ENCODE measurements at places on chromosomes 13 and 19.

- DNase-seq: no peak
These were observed 5.8 kb downstream of the CD320 start for GRCh38 chr19:8302357-8302691.

- no peak for DNase-seq
These were observed 507 bp upstream of the LCP1 start for GRCh38 chr13:46182491-46182877.

GRCh38 chr19:53086949-53087348, 16.3 kb downstream of the ZNF160 start:
- no peak for DNase-seq

- DNase-seq: no peak
These were observed 505 bp upstream of the SHKBP1 start for GRCh38 chr19:40576151-40576584.

DNA sequence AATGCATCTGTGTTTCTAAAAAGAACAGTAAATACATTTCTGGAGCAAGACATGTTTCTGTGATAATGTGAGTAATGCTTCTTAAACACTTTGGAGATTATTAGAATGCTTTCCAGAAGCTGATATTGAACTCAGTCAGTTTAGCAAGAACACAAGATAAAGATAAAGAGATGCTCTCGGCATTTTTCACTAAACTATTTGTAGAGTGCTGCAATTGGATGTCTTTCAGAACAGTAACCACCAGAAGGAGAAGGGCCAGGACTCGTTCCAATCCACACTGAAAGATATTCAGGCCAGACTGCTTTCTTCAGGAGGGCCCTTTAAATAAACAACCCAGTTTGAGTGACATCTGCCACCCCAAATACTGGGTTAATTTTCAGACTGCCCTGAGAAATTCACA, 456.0 kb downstream of the TBC1D4 start:
- DNase-seq: no peak

- no peak for DNase-seq
These were observed 7.1 kb upstream of the EPN1 start for GRCh38 chr19:55667958-55668357.

DNA sequence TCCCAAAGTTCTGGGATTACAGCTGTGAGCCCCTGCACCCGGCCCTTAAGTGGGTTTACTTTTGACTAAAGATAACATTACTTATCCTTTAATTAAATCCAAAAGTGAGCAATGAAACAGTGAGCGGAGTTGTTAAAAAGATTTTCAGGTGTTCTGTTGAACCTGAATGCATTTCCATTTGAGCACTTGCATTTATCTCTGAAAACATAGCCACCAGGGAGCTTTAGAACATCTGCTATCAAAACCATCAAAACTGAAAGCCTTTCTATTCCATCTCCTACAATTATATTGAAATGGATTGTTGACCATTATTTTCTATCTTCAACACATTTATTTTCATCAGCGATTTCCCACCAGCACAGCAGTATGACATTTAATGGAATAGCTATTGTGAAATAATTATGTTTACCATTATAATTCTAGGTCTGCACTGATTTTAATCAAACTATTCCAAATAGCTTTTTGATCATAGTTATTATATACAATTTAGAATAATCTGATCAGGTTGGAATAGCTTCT, 269.0 kb downstream of the FGF14 start:
- no peak for DNase-seq

DNA sequence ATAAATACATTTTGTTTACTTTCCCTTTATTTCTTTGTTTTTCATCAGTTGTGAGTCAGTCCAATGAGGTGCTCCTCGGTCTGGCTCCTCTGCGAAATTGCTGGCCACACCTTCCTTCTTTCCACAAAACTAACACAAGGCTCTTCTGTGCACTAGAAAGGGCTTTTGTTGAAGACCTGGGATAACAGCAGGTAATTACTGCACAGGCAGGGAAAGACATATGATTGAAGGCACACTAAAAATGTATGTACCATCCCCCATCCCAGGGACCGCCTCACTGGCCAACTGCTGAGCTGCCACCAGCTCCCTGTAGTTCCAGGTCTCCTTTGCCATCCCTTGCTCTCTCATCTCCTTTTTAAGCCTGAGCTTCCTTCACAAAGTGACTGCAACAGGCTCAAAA, 180.5 kb downstream of the EFNB2 start:
- DNase-seq: no peak

DNA sequence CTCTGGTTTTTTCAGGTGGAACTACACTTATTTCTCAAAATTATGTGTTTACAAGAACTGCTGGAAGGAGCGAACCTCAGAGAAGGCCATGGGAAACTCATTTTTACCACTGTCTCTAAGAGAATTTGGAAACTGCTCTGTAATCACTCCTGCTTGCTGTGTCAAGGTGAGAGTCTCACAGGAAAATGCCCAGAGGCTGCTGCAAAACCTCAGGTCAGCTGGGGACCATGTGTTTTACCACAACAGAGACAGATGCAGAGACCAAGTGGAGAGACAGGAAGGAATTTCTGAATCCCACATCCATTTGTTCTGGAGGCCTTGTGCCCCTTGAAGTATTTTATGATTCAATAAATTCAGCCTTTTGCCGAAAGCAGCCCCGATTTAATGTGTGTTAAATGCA, 743.8 kb upstream of the SLC10A2 start:
- no peak for DNase-seq

DNA sequence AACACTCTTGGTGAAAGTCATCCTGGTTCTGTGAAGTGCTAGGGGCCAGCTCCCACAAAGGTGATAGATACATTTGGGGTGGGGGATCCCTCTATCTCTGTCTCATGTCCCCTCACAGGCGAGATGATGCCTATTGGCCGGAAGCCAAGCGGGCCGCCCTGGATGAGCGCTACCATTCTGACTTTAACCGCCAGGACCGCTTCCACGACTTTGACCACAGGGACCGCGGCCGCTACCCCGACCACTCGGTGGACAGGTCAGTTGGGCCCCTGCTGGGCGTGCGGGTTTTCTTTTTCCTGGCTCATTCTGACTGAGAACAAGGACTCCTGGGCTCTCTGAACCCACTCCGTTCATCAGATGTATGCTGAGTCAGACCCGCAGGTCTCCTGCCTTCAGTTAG, 16.4 kb downstream of the MICOS13 start:
- no peak for DNase-seq

- no peak for DNase-seq
These were observed 500 bp downstream of the SMIM24 start for GRCh38 chr19:3479834-3480215.

Data from activated CD8-positive, alpha-beta memory T cell treated with anti-CD3 and anti-CD28 coated beads for 48 hours (primary cell).